ENCODE measurements at places on chromosomes 4 and X. TPM values are rescaled to one million over a fixed set of nuclear protein-coding genes. Genes with fewer than 3 reads are reported as not detected.

TBX22 gene
- total RNA-seq, result not detected

PDE6B gene
- not detected for total RNA-seq

HEPH gene
- total RNA-seq, result not detected

FOXR2 gene
- not detected for total RNA-seq

TLR2 gene
- 0.08 TPM for total RNA-seq

CD38 gene
- total RNA-seq, result 7.6 TPM

CXCL6 gene
- total RNA-seq, result not detected

TCP11X2 gene
- total RNA-seq, result not detected

TEX13D gene
- total RNA-seq, result not detected

USP27X gene
- 3.4 TPM for total RNA-seq

MAGEB1 gene
- total RNA-seq, result not detected

TCEAL7 gene
- not detected for total RNA-seq

All from A549 treated with RU486 at 1 μM for 4 hours (cell line).